ENCODE measurements at places on chromosomes 3 and 15.
A peak's percentile ranks its signal among the peaks of the same experiment; 100 is the strongest.

- peak; percentile 17 for DNase-seq
These were observed 187.9 kb downstream of the OPA1 start for GRCh38 chr3:193780810-193781478.

DNA sequence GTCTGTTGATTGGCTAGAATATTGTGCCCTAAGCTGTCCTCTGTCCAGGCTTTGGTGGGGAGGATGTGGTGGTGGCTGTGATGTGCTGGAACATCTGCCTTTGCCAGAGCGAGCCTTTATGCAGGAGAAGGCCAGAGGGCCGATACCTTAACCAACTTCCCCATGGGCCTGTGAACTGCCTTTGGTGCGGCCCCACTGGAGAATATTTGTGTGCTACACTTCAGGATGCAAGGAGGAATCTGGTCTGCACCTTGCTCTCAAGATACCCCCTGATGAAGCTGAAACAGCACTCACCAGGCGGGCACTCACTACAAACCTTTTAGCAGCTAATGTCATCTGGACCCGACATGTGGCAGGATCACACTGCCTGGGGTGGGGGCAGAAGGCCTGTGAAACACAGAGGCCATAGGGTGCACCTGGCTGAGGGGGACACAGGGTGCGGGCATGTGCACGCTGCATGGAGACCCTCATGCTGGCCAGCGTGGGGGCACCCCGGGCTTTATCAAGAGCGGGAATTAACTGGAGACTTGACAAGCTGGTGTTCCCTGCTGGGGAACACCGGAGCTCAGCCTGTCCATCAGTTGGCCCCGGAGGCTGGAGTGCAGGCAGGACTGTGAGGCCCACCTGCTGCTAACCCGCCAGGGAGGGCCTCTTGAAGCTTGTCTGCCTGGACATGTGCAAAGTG lies 16.4 kb downstream of the PRR23E start:
- no peak for DNase-seq

DNA sequence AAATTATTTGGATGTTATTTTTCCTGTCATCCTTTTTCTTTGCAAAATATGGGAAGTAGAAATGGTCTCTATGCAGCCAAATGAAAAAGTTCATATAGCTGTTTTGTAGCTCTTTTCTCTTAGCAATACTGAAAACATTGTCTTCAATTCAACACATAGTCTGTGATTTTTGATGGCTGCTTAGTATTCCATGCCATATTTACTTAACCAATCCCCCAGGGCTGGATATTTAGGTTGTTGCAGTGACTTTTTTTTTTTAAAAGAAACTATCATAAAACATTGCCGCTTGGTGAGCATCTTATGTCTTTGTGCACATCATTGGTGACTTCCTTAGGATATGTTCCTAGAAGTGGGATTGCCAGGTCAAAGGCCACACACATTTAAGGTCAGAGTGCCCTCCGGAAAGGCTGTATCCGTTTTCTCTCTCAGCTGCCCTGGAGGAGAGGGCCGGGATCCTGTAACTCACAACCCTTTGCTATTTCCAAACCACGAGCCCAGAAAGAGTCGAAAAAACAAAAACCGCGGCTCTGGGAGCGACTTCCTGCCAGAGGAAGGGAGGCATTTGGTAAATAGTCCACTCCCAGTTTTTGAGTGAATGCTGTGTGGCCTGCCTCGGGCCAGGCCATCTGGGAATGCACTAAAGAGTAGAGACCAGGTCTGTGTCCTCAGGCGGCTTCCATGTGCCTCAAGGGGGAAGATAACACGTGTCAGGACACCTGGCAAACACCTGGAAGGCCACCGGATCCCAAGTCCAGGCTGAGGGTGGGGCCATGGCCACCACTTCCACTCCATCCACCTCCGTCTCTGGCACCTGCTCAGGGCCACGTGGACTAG lies 41.9 kb downstream of the SMAD6 start:
- DNase-seq, result no peak

- no peak for DNase-seq
These were observed 25.0 kb upstream of the BCL6 start for GRCh38 chr3:187770224-187770623.

- DNase-seq, result no peak
These were observed 48.0 kb upstream of the MRPL3 start for GRCh38 chr3:131550562-131551465.

- DNase-seq, result no peak
These were observed 44.6 kb downstream of the HDGFL3 start for GRCh38 chr15:83163032-83163431.

DNA sequence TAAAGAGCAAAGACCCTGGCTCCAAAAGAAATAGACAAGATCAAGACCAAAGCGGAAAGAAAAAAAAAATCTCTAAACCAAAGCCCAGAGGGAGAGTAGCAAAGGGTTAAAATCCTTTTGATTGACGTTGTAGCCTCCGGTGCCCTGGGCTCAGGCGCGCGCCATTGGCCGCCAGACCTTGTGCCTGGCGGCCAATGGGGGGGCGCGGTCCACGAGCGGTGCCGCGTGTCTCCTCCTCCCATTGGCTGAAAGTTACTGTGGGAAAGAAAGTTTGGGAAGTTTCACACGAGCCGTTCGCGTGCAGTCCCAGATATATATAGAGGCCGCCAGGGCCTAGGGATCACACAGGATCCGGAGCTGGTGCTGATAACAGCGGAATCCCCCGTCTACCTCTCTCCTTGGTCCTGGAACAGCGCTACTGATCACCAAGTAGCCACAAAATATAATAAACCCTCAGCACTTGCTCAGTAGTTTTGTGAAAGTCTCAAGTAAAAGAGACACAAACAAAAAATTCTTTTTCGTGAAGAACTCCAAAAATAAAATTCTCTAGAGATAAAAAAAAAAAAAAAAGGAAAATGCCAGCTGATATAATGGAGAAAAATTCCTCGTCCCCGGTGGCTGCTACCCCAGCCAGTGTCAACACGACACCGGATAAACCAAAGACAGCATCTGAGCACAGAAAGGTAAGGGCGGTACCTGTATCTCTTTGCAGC lies at the start of gene HES1:
Gene HES1, plus strand, starts transcription at position 343 of the 713 bp plus-strand sequence. Its CDS starts 233 bp downstream, at position 576.
- no peak for DNase-seq

GRCh38 chr3:134037168-134037567 lies 7.4 kb upstream of the SLCO2A1 start:
- DNase-seq, result no peak

DNA sequence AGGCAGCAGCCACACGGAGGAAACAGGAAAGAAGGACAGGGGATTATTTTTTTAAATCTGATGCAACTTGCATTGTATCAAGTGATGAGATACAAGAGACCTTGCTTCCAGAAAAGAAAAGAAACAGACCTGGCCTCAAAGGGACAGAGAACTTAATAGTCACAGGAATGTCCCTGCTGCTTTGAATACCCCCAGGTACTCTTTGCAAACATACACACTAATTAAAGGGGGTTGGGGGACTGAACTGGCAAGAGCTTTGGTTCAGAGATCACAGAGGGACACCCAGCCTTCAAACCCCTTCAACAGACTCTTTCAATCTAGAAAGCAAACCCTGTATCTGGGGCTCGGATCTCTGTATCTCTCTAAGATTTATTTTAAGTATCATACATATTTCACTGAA lies 18.0 kb downstream of the TNIK start:
- DNase-seq, result no peak

- no peak for DNase-seq
These were observed 14.5 kb downstream of the EFCAB12 start for GRCh38 chr3:129413687-129414506.

DNA sequence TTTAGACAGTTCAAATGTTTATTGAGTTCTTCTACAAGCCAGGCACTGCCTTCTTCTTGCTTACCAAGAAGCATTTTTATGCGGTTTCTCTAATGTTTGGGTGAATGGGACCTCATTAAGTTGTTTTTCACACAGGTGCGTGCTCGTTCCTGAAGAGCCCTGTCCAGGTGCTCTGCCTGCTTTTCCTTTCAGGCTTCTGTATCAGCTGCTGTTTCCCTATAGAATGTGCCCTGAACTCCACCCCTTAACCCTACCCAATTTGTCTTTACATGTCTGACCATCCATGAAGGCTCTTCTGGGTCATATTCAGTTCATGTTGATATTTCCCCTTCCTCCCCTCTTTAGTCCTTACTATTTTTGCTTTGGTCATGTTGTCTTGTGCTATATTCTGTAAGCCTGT lies 22.4 kb upstream of the GOLGA6L10 start:
- DNase-seq, result no peak

GRCh38 chr15:67850994-67851571 lies 11.2 kb upstream of the RNU6-1 start:
- DNase-seq, result no peak

DNA sequence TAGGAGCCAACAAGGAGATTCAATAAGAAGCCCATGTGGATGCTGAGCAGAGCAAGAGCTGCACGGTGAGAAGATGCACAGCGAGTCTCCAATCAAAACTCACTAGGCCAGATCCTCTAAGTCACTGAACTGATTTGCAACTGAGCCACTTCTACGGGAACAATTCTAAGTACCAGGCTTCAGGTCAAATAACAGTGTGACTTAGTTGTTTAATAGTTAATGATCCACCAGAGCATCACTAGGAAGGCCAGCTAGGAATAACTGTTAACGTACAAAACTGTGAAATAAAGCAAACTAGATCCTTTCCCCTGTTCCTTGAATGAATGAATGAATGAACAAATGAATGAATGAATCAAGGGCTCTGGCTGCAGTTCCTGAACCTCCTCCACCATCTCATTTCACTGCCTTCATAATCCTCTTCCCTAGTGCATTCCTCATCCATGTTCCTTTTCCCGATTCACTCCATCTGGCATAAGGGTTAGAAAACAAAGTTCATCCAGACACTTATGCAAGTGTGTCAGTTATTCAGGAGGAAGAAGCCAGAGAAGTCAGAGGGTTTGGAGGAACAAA lies 59.7 kb downstream of the ATP8B4 start:
- no peak for DNase-seq

DNA sequence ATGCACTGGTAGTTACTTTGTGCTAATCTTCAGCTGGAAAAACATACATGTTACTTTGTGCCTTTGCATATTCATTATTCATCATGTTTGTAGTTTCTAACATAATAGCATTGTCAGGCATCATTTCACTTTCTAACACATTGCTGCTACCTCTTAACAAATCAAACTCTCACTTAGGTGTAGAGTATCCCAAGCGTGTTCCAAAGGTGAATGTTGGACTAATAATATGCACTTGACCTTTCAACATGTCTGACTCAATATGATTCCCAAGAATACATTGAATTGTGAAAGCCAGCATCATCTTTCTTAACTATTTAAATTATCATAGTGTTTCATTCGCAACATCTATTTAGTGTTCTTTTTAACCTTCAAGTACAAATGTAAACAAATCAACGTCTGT lies 211.6 kb downstream of the BBX start:
- no peak for DNase-seq

DNA sequence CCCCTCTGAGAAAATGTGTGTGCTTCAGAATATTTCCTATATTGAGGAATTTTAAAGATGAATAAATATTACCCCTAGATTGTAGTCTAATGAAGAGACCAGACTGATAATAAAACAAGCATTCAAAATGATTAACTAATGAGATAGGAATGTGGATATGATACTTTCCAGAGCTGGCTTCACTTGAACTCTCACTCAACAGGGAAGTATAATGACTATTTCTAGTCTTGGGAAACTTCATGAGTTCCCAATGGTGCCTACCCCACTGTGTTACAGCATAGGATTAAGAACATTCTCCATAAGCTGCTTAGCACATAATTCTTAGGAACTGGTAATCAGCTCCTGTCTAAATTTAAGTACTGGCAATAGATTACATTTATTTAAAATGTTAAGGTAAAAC lies 261.5 kb upstream of the ZNF385D start:
- DNase-seq, result no peak

GRCh38 chr15:57112178-57112577 lies 193.7 kb downstream of the TCF12 start:
- DNase-seq, result no peak

DNA sequence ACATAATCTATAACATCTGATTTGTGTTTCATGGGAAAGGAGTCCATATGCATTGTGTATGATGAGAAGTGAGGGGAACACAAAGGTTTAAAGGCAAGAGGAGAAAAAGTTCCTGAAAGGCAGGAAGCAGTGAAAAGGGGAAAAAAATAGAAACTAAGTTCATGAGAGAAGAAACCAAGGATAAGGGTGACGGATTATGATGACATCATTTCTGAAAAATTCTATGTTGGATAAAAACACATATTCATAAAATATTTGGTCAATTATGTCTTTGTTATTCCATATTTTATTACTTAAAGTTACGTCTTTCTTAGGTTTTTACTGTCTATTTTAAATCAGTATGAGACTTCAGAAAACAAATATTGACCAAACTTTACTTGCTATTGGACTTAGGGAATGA lies 48.6 kb upstream of the CP start:
- no peak for DNase-seq

DNA sequence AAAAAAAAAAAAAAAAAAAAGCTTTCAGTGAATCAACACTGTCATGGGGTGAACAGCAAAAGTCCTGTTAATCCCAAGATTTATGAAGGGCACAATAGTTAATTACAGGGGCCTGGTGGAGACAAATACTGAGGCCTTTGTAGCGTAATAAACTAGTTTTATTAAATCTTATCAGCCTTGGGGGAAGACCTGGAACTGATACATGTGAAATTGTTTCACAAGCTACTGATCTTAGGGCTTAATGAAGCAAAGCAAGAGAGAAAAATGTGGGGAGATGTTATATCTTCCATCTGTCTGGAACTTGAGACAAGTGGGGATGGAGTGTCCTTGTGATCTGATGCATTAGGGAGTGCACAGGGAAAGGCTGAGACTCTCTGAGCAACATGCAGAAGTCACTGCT lies 47.9 kb upstream of the OSBPL11 start:
- DNase-seq, result no peak

GRCh38 chr15:39028069-39028468 lies 463.5 kb upstream of the RASGRP1 start:
- DNase-seq, result no peak

- DNase-seq, result no peak
These were observed 202.7 kb upstream of the KBTBD8 start for GRCh38 chr3:66795365-66795764.

GRCh38 chr3:32499585-32499984 lies 3.1 kb downstream of the CMTM6 start:
- DNase-seq, result no peak

GRCh38 chr15:82129761-82130160 lies 83.9 kb upstream of the MEX3B start:
- DNase-seq, result no peak

- DNase-seq, result no peak
These were observed 70.2 kb upstream of the MYZAP start for GRCh38 chr15:57521503-57521902.

- DNase-seq, result no peak
These were observed 16.9 kb upstream of the FAM3D start for GRCh38 chr3:58683466-58683865.

GRCh38 chr15:89385596-89386331 lies 51.1 kb upstream of the POLG start:
- no peak for DNase-seq

Measured in stimulated activated CD4-positive, alpha-beta T cell treated with anti-CD3 and anti-CD28 coated beads, TNF-alpha, amount 100 ng/mL, for 4 hours (primary cell).